ENCODE measurements at places on chromosomes 2 and 18.

DNA sequence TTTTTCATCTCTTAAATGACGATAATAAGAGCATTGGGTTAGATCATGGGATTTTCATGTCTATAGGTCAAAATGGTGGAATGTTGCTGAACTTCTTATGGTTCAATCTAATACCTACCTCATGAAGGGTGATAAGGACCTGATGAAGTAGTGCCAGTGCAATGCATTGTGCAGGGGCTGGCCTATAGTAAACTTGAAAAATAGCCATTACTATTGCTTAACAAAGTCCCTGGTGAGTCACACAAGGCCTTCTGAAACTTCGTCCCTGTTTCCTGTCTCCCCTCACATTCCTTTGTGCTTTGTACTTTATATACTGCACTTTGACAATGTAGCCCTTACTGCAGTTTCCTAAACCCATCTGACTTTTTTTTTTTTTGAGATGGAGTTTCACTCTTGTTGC, 515.9 kb downstream of the SLC4A3 start:
- no peak for DNase-seq

- DNase-seq: no peak
These were observed 1.4 kb downstream of the CEP76 start for GRCh38 chr18:12701161-12701560.

DNA sequence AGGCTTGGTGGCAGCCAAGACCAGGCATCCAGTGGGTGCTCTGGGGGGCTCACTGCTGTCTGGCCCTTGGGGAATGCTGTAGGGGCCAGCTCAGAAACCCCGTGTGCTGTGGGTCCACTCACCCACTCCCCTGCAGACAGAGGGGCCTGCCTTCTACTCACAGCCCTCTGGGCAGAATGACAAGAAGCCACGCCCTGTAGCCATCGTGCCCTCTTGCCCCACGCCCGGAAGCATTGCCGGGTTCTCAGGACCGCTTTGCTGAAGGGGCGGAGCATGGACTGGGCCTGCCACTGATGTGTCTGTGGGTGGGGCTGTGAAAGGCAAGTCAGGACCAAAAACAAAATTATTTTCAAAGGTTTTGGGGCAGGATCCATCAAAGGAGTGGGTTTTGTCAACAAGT, 27.8 kb downstream of the GLI2 start:
- DNase-seq: no peak

DNA sequence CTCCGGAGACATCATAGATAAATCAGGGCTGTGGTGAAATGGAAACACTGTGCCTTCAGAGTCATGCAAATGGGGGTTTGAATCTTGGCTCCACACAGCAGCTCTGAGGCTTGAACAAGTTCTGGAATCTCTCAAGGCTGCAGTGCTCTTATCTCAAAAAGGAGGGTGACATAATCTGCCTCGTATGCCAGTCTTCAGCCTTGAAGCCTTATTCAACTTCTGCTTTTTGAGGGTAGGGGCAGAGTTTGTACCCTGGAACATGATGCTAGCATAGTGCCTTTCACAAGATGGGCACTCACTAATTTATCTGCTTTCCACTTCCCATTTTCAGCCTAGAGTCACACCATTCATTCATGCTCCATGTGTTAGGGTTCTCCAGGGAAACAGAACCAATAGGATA, 42.3 kb downstream of the GATA6 start:
- no peak for DNase-seq

- DNase-seq: no peak
These were observed 87.0 kb upstream of the KCNH7 start for GRCh38 chr2:162925595-162925994.

- no peak for DNase-seq
These were observed 25.2 kb downstream of the IL1B start for GRCh38 chr2:112811276-112811831.

DNA sequence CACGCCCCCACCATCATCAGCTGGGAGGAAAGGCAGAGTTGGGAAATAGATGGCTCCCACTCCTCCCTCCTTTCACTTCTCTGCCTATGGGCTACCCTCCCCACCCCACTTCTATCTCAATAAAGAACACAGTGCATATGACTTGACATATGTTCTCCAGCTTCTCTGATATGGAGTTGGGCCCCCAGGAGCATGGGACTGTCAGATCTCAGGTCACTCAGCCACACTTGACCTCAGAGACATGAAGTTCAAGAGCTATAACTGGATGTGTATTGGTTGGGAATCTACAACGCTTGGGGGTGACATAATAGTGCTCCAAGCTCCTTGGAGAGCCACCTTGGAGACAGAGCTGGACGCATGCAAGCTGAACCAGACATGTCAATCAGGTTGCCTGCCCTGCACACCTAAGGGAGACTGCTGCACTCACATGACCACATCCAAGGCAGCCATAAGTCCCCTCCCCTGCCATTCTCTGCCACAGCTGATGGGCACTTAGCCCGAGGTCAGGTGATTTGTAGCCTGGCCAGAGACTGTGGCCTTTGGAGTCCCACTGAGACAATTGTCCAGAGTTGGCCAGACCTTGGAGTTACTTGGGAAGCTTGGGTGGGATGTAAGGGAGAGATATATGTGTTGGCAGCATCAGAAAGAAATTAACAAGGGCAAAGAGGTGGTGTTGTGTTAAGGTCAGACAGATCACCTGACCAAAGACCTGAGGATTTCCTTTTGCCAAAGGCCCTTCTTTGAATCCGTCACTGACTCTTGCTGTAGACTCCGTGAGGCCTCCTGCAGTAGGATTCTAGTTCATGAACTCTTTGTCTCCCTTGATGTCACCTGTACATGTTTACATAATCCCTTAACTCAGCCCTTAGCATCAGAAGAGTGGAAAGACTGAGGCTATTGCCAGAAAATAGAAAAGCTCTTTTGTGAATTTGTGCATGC, 3.7 kb downstream of the INHA start:
- DNase-seq: no peak

GRCh38 chr18:35397976-35398375, 20.8 kb upstream of the ZNF396 start:
- DNase-seq: no peak

DNA sequence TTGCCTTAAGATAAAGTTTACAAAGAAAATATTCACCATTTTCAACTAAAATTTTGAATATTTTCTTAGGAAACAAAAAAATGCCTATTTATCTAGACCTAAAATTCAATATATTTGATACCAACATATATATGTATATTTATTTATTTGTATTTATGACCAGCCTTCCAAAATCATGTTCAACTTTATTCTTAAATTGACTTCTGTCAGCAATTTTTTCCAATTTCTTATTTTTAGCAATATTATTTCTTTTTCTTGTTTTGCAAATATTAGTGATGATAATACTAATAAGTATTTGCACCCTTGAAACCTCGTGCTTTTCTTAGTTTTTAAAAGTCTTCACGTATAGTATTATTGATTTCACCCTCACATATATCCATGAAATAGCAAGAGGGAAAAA, 68.2 kb upstream of the PHLPP1 start:
- DNase-seq: no peak

- no peak for DNase-seq
These were observed 753.0 kb downstream of the CNTNAP5 start for GRCh38 chr2:124778076-124778475.

Data from T-helper 1 cell (primary cell).